Endodermal cell (in vitro differentiated cells): ENCODE measurements at places on chromosomes 2 and 18. TPM values are rescaled to one million over a fixed set of nuclear protein-coding genes. Genes with fewer than 3 reads are reported as not detected.

CYP27A1 gene
- total RNA-seq, result 24.7 and 32.8 TPM in 2 replicates

CXCR1 gene
- not detected in 3 replicates for total RNA-seq

IL18R1 gene
- total RNA-seq, result 2.4 to 9.2 TPM (median 4.5 TPM) in 3 replicates

CFC1 gene
- total RNA-seq, result 6.4 and 6.9 TPM in 2 replicates

IL36RN gene
- total RNA-seq, result not detected in 3 replicates

STK17B gene
- total RNA-seq, result 9.5 to 10.8 TPM (median 10.6 TPM) in 3 replicates

TCF23 gene
- not detected in 3 replicates for total RNA-seq

GRCh38 chr18:2486426-2486825 is 84.9 kb downstream of the METTL4 start:
- DNase-seq, result no peak

DNA sequence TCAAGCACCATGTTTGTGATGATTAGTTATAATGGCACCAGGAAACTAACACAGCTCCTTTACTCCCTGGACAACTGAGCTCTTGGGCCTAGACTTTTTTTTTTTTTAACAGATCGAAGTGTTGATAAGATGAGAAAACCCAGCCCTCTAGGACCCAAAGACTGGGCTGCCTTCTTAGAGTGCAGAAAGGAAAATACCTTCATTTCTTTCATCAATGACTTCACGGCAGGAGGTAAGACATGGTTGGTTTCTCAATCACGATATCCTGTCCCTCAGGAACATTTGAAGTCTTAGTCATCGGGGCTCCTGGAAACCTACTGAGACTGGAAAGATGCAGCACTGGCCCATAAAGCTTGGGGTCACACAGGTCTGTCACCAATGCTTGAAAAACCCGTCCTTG is 84.7 kb downstream of the TNFRSF11A start:
- no peak for DNase-seq

GRCh38 chr18:61992285-61992684 is 99.5 kb upstream of the RNF152 start:
- no peak for DNase-seq

- no peak for DNase-seq
Measured at GRCh38 chr18:50117863-50118262, 77.1 kb downstream of the MYO5B start.

GRCh38 chr2:189624648-189625355 is 36.5 kb upstream of the ASNSD1 start:
- peak; percentile 60 for DNase-seq

- peak; percentile 63 for DNase-seq
Measured at GRCh38 chr2:236238751-236239150, 25.5 kb downstream of the ASB18 start.

DNA sequence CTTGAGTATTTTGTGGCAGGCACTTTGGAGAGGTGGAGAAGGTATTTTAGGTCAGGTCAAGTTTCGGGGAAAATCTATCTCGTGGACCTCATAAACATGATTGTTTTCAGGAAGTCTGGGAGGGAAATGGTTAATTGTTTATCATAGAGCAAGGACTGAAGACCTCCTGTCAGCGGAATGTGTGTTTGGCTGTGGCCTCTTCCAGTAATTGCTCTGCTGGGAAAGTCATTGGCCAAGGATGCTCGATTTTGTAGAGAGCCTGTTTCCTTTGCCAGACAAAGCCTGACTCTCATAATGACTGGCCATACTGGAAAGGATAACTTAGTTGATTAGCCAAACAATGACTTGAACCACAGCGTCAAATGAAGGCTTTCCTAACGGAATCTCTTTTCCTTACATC is 30.0 kb downstream of the IL1R2 start:
- no peak for DNase-seq

DNA sequence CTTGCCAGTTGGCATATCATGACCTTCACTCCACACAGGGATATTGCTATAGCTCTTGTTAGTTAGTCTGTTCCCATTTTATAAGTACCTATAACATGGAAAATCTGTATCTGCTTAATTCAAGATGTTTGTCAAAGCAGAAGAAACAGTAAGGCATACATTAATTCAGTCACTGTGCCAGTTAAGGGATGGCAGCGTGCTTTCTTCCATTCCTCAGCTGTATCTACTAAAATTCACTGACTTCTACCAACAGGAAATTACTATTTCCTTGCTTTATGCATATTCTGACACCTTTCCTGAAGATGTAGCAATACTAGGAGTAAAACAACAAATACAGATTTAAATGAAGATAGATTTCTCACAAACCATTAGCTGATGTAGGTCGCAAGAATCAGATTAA is 59.9 kb downstream of the RNF152 start:
- DNase-seq, result no peak

DNA sequence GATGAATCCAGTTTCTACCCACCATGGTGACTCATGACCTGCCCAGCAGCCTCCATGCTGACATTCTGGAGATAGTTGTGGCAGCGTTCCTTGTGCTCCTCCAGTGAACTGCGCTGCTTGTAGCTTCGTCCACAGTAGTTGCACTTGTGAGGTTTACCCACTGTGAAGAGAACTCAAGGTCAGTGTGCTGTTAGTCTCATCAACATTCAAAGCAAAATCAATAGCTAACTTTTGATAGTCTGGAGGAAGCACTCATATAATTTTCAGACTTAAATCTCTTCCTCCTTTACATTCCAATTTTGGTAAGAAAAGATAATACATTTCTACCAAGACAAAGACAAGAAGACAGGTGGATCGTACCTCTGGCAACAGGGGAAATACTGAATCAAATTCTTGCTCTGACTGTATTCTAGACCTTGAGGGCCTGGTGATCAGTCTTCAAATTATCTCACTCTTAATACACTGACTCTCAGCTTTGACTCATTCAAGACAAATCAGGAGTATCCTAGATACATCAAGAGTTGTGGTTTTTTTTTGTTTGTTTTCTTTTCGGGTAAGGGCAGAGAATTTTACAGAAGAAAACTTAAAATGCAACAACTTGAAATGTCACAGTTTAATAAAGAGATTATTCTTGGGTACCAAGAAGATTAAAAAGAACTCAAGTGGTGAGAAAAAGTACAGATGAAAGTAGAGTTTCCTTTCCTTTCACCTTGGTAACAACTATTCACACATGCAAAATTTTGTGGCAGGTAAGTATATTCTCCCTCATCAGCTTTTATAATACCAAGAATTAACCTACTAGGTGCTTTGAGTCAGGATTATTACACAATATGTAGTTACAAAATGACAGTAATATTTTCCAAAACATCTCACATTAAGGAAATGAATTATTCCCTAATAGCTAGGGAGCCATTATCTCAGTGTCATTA is 129.2 kb downstream of the IKZF2 start:
- DNase-seq, result no peak

DNA sequence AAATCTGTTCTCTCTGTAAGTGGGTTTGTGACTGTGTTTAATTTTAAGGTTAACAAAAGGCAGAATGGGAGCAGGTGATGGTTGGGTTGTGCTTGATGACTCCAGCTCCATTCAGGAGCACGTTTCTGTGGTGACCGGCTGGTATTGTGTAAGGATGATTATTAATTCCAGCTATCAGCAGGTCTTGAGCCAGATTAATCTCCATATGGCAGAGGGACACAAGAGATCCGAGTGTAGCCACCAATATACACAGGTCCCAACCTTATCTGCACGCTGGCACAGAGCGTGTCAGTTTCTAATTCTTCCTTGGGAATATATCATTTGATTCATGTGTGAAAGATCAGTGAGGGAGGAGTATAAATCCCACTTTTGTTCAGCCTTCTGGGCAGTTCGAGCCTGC is 199.0 kb upstream of the DCC start:
- no peak for DNase-seq

GRCh38 chr2:46314065-46314835 is 17.0 kb downstream of the EPAS1 start:
- no peak for DNase-seq

- DNase-seq, result no peak
Measured at GRCh38 chr18:79974025-79974654, 9.7 kb downstream of the HSBP1L1 start.

- DNase-seq, result no peak
Measured at GRCh38 chr2:88860421-88861075, 169.1 kb downstream of the RPIA start.

DNA sequence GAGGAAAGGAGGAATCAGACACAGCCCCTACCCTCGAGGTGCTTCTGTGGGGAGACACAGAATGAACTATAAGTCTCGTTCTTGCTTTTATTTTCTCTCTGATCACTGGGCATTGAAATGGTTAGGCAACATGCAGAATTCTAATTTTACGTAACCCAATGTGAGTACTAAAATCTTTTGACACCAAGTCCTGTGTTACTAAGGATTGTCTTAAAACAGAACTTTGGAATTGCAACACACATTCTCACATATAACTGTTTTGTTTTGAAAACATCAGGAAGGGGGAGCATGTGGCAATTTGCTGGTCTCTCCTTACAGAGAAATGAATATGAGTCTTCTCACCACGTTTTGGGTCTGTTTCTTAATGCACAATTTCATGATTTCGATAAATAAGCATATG is 23.6 kb upstream of the SULT1C4 start:
- DNase-seq, result no peak

DNA sequence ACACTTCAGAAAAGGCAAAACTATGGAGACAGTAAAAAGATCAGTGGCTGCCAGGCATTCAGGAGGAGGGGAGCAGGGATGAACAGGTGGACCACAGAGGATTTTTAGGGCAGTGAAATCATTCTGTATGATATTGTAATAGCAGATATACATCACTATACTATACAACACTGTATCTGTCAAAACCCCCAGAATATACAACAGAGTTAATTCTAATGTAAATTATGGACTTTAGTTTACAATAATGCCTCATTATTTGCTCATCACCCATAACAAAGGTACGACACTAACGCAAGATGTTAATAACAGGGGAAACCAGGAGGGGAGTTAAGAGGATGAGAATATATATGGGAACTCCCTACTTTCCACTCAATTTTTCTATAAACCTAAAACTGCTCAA is 28.8 kb downstream of the MAP3K2 start:
- no peak for DNase-seq

DNA sequence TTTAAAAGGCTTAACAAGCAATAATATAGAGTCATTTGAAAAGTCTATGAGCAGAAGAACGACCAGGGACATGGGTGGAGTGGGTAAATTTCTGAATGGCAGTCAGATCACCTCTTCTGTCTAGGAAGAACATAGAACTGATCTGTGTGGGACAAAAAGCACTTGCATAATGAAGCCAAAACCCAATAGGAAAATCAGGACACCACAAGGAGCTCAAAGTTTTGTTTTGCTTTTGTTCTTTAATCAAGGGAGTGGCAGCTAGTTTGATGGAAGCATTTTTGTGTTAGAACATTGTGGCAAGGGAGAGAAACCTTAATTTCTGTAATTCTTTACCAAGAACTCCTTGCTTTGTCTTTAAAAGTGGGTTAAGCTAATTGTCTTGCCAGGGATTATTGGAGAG is 240.2 kb upstream of the TANK start:
- no peak for DNase-seq

GRCh38 chr18:8241731-8242130 is 367.5 kb upstream of the RAB12 start:
- no peak for DNase-seq

DNA sequence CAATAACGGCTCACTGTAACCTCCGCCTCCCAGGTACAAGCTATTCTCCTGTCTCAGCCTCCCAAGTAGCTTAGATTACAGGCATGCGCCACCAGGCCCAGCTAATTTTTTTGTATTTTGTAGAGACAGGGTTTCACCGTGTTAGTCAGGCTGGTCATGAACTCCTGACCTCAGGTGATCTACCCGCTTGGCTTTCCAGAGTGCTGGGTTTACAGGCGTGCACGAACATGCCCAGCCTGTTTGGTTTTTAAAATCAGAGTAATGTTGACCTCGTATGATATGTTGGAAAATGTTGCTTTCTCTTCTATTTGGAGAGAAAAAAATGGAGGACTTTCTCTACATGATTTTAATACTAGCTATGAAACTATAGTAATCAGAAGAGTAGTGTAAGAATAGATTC is 386.2 kb downstream of the PTH2R start:
- DNase-seq, result no peak

GRCh38 chr2:172426635-172427255 is 641 bp upstream of the ITGA6 start:
- no peak for DNase-seq

- DNase-seq, result no peak
Measured at GRCh38 chr2:146981921-146982320, 862.9 kb upstream of the ACVR2A start.

DNA sequence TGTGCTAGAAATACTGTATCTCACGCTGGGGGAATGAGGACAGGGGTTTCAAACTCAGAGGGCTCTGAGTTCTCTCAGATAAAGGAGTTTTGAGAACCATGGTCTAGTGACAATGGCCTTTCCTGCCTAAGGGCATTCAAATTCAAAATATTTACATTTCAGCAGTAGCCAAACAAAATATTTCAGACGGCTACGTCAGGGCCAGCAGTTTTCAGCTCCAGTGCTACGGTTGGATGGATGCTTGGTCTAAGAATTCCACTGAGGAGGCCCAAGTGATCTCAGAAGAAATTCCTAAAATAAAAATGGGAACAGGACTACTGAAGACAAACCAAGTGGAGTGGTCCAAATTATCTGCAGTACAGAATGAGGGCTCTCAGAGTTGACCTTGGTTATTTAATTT is 41.1 kb upstream of the SCG2 start:
- no peak for DNase-seq

DNA sequence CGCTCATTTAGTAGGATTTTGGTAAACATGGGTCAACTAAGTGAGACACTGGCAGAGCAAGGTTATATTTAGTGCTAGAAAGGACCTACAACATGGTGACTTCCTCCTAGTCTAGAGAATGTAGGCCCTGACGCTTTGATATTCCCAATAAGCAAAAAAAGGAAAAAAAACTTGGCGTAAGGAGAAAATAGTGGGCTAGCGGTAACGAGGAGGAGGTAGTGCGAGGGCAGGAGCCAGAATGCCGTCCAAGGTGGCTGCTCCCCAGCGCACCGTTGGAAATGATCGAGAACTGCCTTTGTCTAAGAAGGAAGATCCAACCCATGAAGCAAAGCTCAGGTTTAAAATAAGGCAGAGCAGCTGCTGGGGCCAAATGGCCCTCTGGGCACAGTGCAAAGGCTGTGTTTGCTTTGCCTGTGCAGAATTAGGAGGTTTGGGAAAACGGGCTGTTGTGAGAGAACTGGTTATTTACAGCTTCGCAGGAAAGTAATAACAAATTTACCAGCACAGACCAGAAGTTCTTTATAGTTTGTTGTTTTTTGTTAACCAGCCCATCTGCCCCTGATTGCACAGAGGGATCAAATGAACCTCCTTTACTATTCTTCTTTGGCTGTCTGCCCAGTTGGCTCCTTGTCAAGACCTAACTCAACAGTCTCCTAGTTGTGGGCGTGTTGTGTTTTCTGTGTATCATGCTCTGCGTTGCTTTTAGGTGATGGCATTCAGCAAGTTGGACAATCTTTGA is 86.6 kb downstream of the ITGB1BP1 start:
- DNase-seq, result no peak

GRCh38 chr2:236862526-236862925 is 223.2 kb upstream of the COPS8 start:
- DNase-seq, result no peak

DNA sequence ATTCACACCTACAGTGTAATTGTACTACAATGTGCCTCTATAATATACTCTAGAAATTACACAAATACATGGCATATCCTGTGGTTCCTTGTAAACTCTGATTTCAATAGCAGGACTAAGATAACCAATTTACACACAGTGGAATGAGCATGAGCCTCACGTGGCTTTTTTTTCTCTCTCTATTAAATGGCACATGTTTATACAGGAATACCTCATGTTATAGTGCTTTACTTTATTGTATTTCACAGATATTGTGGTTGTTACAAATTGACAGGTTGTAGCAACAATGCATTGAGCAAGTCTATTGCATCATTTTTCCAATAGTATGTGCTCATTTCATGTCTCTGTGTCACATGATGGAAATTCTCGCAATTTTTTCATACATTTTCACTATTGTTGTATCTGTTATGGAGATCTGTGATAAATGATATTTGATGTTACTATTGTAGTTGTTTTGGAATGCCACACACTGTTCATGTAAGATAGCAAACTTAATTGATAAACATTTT is 260.0 kb downstream of the FSIP2 start:
- DNase-seq, result no peak
